ENCODE measurements at places on chromosomes 1 and 21.

DNA sequence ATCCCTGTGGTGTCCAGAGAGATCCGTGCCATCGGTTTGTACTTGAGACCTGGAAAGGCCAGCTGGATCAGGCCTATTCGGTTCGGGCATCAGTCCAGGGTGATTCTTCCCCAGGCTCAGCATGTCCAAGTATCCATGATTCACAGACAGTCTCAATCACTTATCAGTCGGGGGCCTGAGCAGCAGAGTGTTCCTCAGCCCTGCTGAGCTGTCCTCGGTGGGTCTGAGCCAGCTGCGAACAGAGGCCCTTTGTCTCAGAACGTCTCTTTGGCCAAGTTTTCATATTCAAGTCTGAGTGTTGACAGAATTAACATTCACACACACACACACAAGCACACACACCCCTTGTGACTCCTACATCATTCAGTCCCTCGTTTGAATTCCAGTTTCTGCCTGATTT lies 33.4 kb upstream of the OSBPL9 start:
- DNase-seq: peak; percentile 96

- peak; percentile 34 for DNase-seq
Measured at GRCh38 chr21:38982096-38982495, 176.4 kb downstream of the ETS2 start.

GRCh38 chr1:184520336-184520735 lies 133.5 kb downstream of the C1orf21 start:
- DNase-seq: no peak

DNA sequence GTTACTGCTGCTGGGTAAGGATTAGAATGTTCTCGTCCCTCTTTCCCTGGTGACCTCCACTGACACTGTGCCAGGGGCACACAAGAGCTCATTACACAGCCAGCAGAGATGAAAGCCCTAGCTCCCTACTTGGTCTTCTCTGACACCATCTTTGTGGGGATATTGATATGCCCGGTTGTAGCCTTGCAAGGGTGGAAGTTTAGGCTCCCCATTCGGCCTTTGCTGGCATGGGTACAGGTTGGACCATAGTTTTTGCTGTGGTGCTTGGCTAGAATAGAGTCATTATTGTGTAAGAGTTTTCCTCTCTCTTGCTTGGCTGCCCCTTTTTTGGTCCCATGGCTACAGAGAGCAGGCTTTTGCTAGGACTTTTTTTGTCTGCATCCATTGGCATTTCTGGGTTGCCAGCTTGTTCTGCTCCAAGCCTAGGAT lies 12.3 kb downstream of the RAB4A start:
- no peak for DNase-seq

GRCh38 chr1:87169263-87169910 lies 159.3 kb upstream of the LMO4 start:
- DNase-seq: no peak

- DNase-seq: no peak
Measured at GRCh38 chr1:181353526-181353925, 129.8 kb upstream of the CACNA1E start.

- no peak for DNase-seq
Measured at GRCh38 chr1:226417830-226418546, 10.1 kb upstream of the PARP1 start.

DNA sequence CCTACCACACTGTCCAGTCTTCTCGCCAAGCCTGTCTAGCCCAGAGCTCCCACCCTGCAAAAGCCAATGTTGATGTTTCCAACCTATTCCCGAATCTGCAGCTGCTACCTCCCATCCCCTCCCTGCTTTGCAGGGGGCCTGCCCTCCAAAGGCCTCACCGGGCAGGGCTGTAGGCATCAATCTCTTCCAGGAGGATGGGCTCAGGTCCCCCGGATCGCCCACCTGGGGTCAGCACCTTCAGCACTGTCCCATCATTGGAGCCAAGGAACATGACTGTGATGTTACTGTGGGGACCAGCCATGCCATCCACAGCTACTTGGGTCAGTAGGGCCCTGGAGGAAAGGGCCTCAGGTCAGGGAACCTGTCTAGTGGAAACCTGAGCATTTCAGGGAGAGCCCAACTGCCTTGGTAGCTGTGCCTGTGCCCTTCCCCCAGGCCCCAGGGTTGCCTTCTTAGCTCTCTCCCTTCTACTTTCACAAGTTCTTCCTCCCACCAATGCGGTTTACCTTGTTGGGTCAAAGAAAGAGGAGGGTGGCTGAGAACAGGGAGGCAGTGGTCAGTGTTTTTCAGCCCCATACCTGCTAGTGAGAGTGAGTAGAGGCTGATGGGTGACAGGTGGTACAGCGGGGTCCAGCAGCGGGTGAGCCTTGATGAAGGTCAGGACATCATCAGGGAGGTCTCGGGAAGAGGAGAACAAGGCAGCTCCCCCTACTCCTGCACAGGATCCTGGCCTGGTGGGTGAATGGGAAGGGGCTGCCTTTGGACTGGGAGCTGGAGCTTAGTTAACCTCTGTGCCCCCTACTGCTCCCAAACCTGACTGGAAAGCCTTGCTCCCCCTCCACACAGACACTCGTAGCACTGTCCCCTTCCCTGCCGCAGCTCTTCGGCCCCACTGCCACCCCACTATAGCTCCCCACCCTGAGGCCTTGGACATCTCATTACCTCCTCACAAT lies 10.7 kb downstream of the SEMA6C start:
- DNase-seq: no peak

DNA sequence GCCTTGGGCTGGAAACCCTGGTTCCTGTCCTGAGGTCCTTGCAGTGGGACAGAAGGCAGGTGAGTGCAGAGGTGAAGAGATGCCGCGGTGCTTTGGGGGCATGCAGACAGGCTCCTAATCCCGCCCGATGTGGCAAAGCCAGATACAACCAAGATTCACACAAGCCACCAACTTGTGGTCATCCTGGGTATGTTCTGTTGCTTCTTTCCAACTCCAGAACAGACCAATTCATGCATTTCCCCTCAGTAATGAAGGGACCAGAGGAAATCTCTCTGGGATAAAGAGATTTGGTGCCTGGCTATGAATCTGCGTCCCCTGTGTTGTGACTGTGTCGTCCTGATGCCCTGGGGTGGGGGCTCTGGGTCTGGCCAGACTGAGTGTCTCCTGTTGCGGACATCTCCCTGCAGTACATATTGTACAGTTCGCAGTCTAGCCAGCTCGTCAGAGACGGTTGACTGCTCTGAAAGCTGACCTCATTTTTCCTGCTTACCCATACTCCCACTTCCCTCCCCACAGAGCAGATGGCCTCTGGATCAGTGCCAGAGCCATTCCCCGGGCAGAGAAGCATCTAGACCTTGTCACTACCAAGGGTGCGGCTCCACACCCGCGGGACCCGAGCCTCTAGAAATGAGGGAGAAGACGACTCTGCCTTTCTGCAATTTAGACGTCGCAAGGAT lies 216.3 kb downstream of the KIF26B start:
- DNase-seq: peak; percentile 54

- no peak for DNase-seq
Measured at GRCh38 chr1:41640141-41640751, 155.8 kb upstream of the EDN2 start.

- peak; percentile 2 for DNase-seq
Measured at GRCh38 chr1:29504196-29504595, 267.9 kb downstream of the PTPRU start.

- DNase-seq: no peak
Measured at GRCh38 chr1:81209461-81209860, 591.3 kb upstream of the ADGRL2 start.

DNA sequence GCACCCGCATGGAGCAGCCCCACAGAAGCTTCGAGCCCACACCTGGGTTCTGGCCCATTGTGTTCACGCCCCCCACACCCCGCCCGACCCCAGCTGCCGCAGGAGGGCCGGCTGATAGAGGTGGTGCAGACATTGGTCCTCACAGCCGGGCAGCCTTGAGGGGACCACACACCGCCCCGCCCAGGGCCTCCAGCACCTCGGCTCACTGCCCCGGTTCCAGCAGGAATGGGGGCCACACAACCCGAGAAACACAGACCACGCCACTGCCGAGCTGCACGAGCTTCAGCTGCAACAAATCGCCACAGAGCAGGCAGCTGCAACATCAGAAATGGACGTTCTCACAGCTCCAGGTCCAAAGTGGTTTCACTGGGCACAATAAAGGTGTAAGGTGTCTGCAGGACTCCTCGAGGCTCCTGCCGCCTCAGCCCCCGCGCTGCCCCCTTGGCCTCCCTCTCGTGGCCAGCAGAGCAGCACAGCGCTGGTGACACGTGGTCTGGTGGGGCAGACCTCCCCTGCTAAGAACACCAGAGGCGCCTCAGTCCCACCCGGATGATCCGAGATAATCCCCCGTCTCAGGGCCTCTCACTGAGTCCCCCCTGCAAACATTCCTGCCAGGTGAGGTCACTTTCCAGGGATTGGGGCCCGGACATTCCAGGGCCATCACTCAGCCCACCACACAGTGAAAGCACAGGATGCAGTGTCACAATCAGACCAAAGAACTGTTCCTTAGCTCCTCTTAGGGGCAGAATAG lies 62.3 kb upstream of the ADARB1 start:
- DNase-seq: peak; percentile 94

GRCh38 chr1:180925471-180926051 lies 12.9 kb downstream of the KIAA1614 start:
- DNase-seq: no peak

GRCh38 chr1:55707196-55707595 lies 492.0 kb upstream of the USP24 start:
- DNase-seq: no peak

GRCh38 chr1:58089898-58090534 lies 456.5 kb downstream of the OMA1 start:
- no peak for DNase-seq

DNA sequence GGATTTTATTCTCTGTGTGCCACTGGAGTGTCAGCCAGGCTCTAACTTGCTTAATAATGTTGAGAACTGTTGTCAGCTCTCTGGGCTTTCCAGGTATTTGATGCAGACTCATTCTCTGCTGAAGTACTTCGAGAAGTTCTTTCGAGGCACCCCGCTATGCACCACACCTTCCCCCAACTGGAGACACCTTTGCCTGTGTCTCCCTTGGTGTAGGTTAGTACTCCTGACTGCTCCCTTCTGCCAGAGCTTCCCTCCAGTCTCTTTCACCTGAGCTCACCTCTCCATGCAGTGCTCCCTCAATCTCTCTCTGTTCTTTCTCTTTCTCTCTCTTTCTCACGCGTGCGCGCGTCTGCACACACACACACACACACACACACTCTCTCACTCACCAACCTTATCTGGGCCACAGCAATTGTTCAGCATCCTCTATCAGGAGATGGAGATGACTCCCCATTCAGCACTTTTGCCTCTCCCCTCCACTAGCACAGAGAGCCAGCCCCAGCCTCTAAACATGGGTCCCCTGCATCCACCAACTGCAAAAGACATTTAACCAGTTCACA lies 14.0 kb upstream of the MGST3 start:
- no peak for DNase-seq

GRCh38 chr1:87786861-87787545 lies 458.3 kb downstream of the LMO4 start:
- no peak for DNase-seq

- DNase-seq: no peak
Measured at GRCh38 chr1:228281631-228282328, 73.9 kb downstream of the OBSCN start.

GRCh38 chr1:177439301-177439700 lies 268.5 kb downstream of the BRINP2 start:
- no peak for DNase-seq

GRCh38 chr1:10832703-10833102 lies 36.3 kb upstream of the CASZ1 start:
- DNase-seq: no peak

DNA sequence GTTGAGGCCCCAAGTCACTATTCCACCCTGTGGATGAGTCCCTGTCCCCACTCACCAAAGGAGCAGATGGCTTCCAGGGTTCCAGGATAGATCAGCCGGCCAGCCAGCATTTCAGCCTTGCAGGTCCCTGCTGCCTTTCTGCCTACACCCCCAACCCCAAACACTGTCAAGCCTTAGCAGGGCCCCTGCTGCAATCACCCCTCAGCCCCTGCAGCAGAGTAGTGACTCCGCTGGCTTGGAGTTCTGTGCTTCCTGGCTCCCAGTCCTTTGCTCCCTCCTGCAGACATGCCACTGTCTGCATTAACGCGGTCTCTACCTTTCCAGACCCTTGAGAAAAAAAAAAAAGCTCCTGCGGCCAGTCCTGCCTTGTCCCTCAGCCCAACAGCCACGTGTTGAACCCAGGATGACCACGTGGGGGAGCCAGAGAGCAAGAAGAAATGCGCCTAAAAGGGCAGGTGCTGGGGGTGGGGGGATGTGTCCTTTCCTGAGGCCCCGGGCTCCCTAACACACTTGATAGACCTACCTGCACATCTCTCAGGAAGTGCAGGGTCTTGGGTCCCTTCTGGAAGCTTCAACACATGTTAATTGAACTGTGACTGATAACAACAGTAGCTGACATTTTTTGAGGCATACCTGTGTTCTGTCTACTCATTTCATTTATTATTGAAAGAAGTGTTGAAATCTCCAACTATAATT lies 37.4 kb downstream of the RASSF5 start:
- peak; percentile 51 for DNase-seq

DNA sequence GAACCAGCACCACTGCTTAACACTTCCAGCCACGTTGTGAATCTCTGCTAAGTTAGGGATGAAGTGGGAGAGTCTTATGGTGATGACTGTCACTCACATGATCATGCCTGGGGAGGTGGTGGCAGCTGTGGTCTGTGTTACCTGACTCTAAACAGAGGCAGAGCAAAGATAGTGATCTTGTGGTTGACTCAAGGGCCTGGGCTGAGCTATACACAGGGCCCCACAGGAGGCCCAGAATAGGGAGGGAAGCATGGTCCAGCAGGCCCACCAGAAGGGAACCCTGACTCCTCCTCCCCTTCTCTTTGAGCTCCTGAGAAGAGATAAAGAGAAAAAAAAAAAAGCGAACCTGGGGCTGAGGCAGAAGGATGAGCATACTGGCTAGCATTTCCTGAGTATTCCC lies 55.0 kb downstream of the PLXNA2 start:
- DNase-seq: no peak

GRCh38 chr1:222697826-222698225 lies 14.5 kb downstream of the AIDA start:
- peak; percentile 74 for DNase-seq

DNA sequence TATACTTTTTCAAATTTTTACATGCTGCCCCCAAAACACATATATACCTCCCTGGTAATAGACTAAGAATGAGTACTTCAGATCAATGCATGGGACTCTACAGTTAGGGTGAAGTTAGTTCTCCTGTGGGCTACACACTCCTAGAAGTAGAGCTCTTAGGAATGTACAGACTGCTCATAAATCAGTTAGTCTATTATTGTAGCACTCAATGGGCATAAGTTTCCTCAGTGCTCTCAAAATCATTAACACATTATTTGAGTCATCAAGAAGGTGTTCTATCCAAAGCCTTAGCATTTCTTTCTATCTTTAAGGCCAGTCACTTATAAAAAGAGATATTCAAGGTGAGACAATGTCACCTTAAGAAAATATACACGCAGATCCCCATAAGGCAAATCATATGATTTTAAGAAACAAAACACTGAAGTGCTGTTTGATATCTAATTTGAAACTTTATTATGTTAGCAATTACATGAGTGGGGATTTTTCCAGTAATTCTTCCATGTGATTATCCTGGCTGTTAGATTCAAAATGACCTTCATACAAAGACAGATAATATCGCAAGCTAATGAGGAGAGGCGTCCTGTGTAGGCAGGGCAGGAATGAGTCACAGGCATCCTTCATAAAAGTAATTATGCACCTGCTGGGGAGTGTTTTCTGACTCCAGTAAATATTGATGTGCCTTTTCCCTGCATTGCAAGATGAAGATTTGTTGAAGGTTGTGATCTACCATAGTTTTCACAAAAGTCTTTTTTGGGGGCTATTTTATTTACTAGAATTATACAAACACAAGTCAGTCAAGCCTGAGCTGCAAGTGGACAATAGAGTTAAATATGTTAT lies 167.2 kb upstream of the ATP1B1 start:
- DNase-seq: no peak
